ENCODE measurements at places on chromosomes 6 and 20. TPM values are rescaled to one million over a fixed set of nuclear protein-coding genes. Genes with fewer than 3 reads are reported as not detected.
A peak's percentile ranks its signal among the peaks of the same experiment; 100 is the strongest.

Gene GDAP1L1
- not detected for total RNA-seq

Gene PSMB8
- 17.4 TPM for total RNA-seq

DNA sequence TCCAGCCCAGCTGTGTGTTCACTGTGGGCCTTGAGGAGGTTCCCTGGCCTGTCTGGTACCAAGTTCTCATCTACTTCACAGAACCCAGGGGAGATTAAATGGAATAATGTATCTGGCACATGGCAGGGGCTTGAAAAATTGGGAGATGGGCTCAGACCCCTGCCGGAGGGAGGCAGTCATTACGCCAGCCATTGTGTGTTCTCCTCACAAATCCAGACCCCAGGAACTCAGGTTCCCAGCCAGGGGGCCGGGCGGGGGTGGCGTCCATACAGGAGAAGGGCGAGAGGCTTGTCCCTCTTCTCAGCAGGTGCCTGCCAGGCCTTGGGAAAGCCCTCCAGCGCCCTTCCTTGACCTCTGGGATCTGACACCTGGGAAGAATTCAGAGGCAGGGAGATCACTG lies 8.1 kb downstream of the NOL4L start:
- DNase-seq: no peak

DNA sequence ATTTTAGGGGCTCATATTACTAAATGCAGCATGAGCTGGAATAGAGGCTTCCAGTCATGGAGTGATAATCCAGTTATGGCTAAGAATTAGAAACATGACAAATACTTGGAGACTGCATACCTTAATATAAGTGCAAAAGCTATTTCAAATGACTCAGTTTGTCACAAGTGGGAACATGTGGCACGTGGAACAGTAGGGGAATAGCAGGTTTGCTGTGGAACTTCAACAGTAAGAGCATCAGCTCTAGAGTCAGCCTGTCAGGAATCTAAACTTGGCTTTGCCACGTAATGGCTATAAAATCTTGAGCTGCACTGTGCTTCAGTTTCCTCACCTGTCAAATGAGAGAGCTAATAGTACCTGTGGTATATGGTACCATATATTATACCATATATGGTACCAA lies 62.1 kb downstream of the HTR1B start:
- DNase-seq: no peak

- DNase-seq: no peak
Measured at GRCh38 chr6:134287859-134288537, 29.9 kb downstream of the SGK1 start.

Gene MUCL3
- not detected for total RNA-seq

- no peak for DNase-seq
Measured at GRCh38 chr20:39878320-39878719, 810.7 kb downstream of the MAFB start.

DNA sequence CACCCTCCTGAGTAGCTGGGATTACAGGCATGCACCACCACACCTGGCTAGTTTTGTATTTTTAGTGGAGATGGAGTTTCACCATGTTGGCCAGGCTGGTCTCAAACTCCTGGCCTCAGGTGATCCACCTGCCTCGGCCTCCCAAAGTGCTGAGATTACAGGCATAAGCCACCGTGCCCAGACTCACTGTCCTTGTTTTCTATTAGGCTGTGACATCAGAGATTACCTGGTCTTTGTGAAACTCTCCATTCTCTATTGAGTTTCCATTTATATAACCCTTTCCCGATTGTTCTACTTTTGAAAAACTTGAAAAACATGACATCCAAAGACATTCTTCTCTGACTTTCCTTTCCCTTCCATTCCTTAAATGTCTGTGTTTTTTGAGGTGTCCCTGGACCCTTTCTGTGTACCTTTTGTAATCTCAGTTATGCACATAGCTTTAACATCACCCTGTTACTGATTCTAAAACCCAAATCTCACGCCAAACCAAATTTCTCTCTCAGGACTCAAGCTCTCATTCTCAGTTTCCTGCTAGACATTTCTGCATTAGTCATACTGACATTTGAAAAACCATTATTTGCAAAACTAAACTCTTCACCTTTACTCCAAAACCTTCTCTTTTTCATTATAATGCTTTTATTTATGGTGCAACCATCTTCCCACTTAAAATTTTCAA lies 137.0 kb downstream of the KHDC1L start:
- DNase-seq: no peak

DNA sequence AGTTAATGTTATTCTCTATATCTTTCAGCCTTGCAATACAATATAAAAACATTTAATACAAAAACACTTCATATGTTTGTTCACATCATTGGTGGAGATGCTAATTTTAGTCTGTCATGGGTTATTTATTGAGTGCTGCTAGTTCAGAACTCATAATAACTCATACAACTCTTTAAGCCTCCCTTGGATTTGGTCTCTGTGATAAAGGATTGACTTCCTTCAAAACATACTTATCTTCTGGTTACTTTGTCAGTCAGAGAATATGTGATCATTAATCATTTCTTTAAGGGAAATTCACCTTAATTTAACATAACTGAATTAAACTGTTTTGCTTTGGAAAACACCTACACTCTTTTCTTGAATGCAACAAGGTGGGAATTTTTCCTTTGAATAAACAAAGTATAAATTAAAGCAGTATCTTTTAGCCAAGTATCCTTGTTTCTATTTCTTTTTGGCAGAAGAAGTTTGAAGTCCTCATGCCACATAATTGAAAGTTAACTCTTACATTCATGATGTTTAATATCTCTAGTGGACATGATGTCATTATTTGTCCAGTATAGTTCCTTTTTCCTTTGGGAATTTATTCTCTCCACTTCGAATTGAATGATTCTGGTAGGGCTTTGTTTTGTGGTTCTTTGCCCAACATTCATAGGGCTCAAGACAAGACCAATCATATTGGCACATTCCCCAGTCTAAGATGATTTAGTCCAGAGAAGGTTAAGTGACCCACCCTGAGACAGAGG lies 133.2 kb upstream of the CENPW start:
- no peak for DNase-seq

DNA sequence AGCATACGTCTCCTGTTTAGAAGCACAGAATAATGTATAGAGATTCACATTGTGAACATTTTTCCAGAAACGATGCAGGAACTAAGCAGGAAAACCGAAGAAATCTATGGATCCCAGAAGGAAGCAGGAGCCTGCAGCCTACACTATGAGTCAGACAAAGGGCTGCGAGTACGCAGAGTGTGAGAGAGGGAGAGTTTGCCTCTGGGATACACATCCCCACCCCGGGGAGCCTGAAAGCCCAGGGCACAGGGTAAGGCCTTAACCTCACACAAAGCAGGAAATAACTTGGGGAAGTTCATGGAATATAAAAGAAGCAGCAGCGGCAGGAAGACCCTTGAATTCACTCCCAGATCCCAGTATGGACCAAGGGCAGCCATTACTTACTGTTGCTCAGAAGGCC lies 842.1 kb upstream of the MANEA start:
- DNase-seq: no peak

Gene XPO5
- 32.4 TPM for total RNA-seq

Gene HTR1B
- 0.57 TPM for total RNA-seq

GRCh38 chr6:160076009-160076408 lies 45.6 kb upstream of the SLC22A1 start:
- no peak for DNase-seq

DNA sequence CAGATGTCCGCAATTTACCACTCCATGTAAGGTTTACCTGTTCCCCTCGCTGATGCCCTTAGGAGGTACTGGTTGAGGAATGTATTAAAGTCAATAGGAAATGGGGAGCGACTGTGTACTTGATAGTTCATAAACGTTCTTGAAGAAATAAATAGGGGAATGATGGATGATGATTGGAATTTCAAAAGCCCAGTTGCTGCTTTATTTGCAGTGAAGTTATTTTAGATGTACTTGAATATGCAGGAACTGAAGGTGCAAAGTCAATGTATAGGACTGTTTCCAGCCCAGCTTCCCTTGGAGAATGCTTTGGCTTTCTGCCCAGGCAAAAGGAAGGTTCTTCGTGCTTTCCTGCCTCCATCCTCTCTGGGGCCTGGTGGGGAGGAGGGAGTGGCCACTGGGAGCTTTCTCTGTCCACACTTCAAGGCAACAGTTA lies 19.8 kb downstream of the ADGRF5 start:
- DNase-seq: no peak

DNA sequence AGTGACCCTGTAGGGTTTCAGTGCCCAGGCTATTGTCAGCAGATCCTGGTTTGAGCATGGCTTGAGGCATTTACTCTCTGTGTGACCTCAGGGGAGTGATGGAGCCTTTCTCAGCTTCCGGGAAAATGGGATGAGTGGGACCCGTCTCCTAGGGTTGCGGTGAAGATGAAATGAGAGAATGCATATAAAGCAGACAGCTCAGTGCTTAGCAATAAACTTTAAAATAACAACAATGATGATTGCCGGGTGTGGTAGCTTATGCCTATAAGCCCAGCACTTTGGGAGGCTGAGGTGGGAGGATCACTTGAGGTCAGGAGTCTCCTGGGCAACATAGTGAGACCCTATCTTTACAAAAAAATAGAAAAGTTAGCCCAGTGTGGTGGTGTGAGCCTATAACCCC lies 106.0 kb upstream of the MTHFD1L start:
- DNase-seq: no peak

DNA sequence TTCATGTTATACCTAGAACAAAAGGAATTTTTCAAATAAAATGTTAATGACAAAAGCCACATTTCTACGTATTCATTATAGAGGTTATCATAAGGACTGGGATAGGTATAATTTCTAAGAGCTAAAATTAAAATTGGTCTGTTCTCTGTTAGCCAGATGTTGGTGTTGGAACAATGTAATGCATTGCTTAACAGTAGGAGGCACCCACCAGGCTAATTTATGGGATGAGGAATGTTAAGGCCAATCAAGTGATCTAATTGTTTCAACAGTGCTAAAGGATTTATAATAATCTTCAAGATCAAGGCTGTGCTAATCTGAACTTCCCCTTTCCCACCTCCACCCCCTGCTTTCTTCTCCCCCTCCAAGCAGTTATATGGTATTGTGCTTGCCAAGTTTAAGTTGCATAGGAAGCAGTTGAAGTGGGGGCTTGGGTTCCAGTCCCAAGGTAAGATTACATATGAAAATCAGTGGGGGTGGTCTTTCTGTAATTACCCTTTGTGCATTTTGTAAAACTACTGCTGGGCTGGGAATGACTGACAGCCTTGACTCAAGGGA lies 89.2 kb upstream of the BACH2 start:
- DNase-seq: no peak

DNA sequence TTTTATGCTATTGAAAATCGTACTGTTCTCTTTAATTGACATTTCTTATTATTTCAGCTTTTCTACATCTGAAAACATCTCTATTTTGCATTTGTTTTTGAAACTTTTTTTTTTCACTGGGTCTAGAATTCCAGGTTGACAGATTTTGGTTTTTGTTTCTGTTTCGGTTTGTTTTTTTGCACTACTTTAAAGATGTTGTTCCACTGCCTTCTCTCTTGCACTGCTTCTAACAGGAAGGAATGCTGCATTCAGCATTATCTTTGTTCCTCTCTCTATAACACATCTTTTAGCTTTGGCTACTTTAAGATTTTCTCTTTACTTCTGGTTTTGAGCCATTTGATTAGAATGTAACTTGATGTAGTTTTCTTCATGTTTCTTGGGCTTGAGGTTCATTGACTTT lies 20.1 kb upstream of the SLC17A1 start:
- no peak for DNase-seq

GRCh38 chr6:119207971-119208725 lies 129.7 kb upstream of the FAM184A start:
- DNase-seq: no peak

DNA sequence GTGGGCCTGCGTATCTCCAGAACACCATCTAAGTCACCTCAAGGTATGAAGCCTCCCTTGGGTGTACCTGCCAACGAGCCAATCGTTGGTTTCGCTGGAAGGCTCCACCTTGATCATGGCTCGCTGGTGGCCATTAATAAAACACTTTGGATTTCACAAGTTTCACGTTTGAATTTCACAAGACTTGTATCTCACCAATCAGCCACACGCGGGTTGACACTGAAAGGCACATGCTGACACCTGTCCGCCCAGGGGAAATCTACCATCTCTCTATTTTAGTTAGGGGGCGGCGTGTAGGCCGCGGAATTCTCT lies 586 bp upstream of the HMGA1 start:
- DNase-seq: no peak

DNA sequence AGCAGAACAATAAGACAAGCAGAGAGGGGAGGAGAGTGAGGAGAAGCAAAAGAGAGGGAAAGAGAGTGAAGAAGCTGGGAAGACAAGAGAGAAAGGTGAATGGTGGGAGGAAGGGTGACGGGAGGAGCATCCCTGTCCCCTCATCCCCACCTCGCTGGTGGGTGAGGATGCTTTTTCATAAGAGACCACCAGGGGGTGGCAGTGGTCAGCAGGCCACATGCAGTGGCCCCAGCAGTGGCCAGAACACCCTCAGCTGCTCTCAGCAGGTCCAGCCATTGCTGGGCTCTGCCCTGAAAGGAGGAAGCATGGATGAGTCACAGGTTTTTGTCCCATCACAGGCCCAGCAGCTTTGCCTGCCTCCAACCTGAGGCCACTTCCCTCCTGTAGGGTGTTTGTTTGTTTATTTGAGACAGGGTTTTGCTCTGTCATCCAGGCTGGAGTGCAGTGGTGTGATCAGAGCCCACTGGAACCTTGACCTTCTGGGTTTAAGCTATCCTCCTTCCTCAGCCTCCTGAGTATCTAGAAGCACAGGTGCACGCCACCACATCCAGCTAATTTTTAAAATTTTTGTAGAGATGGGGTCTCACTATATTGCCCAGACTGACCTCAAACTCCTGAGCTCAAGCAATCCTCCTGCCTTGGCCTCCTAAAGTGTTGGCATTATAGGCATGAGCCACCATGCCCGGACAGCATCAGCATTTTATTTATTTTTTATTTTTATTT lies 24.0 kb downstream of the FGD2 start:
- no peak for DNase-seq

DNA sequence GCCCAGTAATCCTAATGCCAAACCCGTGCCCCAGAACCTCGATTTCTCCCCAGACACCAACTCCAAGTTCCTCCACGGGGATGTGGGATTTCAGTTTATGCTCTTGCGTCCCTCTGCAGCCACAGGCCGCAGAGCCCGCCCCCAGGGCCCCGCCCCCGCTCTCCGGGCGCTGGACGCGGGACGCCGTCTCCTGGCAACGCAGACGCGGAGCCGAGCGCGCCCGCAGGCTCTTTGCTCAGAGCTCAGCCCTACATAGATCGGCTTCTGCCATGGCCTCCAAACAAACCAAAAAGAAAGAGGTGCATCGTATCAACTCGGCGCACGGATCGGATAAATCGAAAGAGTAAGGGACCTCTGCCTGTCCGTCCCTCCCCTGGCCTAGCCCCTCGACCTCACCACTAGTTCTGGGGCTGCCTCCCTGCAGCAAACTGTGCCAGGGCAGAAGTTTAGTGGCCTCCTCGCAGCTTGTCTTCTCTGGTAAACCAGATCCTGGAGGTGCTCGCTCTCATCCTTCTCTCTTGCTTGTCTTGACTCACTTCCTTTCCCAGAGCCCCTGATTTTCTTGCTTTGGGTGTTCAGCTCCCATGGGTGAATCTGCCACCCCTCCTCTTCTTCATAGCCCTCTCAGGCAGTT lies at the start of gene ADGB:
Gene ADGB, plus strand, starts transcription at position 201 of the 634 bp plus-strand sequence. Its CDS starts 69 bp downstream, at position 270.
- DNase-seq: peak; percentile 69

Gene HDAC2
- 116 TPM for total RNA-seq

All from chondrocyte (in vitro differentiated cells).